ENCODE measurements at places on chromosomes 3 and 15. TPM values are rescaled to one million over a fixed set of nuclear protein-coding genes. Genes with fewer than 3 reads are reported as not detected.

DNA sequence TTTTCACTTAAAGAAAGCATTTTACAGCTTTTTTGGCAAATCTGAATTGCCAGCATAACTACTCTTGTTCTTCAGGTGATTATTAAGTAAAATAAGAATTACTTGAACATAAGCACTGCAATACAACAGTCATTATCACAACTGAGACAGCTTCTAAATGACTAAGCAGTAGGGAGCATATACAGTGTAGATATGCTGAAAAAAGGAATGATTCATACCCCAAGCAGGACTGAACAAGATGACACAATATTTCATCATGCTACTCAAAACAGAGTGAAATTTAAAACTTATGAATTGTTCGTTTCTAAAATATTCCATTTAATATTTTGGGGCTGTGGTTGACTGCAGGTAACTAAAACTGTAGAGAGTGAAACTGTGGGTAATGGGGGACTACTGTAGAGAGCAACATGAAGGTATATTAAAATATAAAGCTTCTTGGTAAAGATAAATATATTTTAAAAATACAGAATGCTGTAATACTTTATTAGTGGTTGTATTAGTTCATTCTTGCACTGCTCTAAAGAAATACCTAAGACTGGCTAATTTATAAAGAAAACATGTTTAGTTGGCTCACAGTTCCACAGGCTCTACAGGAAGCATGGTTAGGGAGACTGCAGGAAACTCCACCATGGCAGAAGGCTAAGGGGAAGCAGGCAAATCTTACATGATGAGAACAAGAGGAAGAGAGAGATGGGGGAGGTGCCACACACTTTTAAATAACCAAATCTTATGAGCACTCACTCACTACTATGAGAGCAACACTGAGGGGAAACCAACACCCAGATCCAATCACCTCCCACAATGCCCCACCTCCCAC is 84.8 kb downstream of the DCLK3 start:
- DNase-seq: no peak

DNA sequence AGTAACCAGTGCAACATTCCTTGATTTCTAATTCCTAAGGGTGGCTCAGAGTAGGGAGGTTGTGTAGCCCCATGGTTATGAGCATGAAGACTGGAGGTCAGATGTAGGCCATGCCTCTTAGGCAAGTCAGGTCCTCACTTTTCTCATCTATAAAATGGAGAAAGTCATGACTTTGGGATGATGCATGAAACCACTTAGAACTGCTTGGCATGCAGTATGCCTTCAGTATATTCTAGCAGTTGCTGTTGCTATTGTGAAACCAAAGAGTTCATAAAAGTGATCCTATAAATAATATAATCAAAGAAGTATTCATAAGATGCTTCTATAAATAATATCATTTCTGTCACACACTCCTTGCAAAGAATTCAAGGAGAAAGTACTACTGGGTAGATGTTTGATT is 65.5 kb downstream of the TMEM108 start:
- no peak for DNase-seq

DNA sequence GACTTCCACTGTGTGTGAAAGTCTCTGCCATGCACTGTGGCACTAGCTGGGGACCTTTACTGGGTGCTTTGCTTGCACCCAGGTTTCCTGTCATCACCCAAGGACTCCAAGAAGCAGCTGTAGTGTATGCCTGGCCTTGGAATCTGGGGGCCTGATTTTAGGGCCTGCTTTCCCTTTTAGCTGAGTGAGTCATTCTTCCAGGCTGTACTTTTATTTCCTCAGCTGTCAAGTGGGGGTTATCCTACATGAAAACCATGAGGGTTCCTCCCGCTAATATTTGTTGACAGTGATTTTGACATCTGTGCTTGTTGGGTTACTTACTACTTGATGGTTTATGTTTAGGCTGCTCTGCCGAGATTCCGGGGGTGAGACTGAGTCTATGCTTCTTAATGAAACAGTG is 18.5 kb downstream of the GORASP1 start:
- DNase-seq: no peak

GRCh38 chr3:139044366-139045210 is at the start of gene PRR23C:
Gene PRR23C, minus strand, starts transcription at chr3:139044892. Its CDS starts 272 bp downstream, at chr3:139044620.
- DNase-seq: no peak

DNA sequence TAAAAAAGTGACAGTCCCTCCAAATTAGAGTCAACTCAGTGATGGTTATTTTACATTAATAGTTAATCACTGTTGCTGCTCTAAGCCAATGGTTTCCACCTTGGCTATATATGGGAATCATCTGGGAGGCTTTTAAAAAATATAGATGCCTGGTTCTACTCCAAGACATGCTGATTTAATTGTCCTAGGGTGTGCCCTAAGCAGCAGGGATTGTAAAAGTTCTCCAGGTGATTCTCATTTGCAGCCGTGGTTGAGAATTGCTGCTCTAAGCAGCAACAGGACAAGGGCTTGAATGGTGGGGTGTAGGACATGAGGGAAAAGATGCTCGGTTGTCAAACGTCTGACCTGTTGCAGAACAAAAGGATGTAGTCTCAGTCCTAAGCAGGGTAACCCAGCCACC is 405.1 kb upstream of the MCTP2 start:
- DNase-seq: no peak

DNA sequence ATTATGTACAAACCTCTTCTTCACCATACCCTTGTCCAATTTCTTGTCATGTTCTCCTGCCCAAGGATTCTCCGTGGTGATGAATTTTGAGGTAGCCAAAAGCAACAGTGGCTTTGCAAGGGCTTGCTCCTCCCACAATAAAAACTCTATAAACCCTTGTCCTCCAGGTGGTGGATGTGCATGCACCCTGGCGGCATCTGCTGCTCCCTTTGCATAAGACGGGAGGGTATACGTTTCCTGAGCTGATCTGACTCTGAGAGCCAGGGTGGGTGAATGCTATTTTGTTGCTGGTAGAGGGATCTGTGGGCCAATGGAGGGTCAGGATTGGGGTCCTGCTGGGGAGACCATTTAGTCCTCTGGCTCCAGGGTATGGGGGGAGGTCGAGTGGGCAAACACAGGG is 5.4 kb downstream of the DNAH1 start:
- DNase-seq: no peak

DNA sequence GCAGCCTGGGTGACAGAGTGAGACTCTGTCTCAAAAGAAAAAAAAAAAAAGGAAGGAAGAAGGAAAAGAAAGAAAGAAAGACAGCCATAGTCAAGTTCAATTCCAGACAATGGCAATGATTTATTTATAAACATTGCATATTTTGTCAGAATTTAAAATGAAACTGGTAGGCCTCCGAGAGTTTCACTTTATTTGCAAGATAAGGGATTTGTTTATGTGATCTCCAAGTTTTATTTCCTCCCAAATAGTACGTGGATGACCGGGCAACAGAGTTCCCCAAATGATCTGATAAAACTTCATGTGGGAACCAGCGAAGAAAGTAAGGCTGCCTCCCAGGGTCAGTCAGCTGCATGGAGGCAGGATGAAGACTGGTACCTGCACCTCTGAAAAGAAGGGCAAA is 28.6 kb upstream of the MOBP start:
- DNase-seq: no peak

The RTP4 gene
- total RNA-seq: 0.99 TPM

The CKMT1A gene
- total RNA-seq: not detected

The ACVR2B gene
- total RNA-seq: 3.3 TPM

The RASGRP1 gene
- total RNA-seq: 0.04 TPM

The SKOR1 gene
- 0.07 TPM for total RNA-seq

The FEZF2 gene
- total RNA-seq: not detected

The SMCO1 gene
- total RNA-seq: not detected

The SEMA7A gene
- total RNA-seq: 1.3 TPM

All from pulmonary artery endothelial cell (primary cell).